ENCODE measurements at places on chromosomes 3 and 15. TPM values are rescaled to one million over a fixed set of nuclear protein-coding genes. Genes with fewer than 3 reads are reported as not detected.

Gene SEMA4B
- total RNA-seq = 171 TPM

Gene FAM43A
- total RNA-seq = 4.1 TPM

Gene EPHB3
- 23.4 TPM for total RNA-seq

Gene TP53BP1
- total RNA-seq = 16.8 TPM

Gene TMEM266
- 0.07 TPM for total RNA-seq

Gene SGO1
- 4.8 TPM for total RNA-seq

Gene CCNDBP1
- total RNA-seq = 48.9 TPM

Gene SLC38A3
- not detected for total RNA-seq

Gene ITIH1
- total RNA-seq = not detected

Gene EXD1
- not detected for total RNA-seq

Gene IL17RB
- total RNA-seq = 0.07 TPM

Gene HIGD1A
- total RNA-seq = 272 TPM

Gene ITGA11
- 0.92 TPM for total RNA-seq

Gene KBTBD12
- not detected for total RNA-seq

Gene ADCY5
- not detected for total RNA-seq

Gene SLCO3A1
- 6.5 TPM for total RNA-seq

Gene UROC1
- not detected for total RNA-seq

Gene GXYLT2
- total RNA-seq = 10.7 TPM
